ENCODE measurements at places on chromosomes 5 and 9. TPM values are rescaled to one million over a fixed set of nuclear protein-coding genes. Genes with fewer than 3 reads are reported as not detected.

DNA sequence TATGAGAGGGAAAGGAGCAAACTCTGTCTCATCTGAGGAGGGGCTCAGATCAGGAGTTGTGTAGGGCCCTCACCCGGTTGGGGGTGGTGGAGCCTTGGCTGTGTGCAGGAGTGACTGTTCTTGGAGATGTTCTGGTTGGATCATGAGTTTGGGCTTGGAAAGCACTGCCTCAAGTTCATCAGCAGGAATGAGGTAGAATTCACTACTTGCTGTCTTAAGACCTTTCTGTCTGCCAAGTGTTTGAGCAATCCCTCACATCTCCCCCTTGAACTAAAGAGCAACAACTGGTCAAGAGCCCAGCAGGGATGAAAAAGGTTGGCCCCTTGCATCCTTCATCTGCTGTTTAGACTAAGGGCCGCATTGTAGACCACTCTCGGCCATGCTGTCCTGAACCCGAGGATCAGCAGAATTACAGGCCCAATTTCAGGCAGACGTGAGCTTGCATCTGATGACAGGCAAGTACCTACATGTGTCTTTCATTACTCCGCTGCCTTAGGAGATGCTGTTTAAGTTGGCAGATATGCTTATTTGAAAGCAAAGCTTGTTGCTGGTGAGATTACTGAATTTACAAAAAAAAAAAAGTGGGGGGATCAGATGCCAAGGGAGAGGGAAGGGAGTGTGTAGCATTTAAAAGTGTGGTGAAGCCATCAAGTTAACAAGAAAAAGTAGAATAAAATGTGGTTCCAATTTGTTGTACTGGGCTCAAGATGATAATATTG lies 36.4 kb downstream of the PIK3R1 start:
- DNase-seq, result peak; percentile 36
- H3K27ac ChIP-seq, result peak overlapping the region; percentile 54
- H3K4me1 ChIP-seq, result peaks cover 44% of the 10 kb centered on the region
- no peak overlapping the region for H3K4me3 ChIP-seq

Gene LCN15
- total RNA-seq, result not detected

DNA sequence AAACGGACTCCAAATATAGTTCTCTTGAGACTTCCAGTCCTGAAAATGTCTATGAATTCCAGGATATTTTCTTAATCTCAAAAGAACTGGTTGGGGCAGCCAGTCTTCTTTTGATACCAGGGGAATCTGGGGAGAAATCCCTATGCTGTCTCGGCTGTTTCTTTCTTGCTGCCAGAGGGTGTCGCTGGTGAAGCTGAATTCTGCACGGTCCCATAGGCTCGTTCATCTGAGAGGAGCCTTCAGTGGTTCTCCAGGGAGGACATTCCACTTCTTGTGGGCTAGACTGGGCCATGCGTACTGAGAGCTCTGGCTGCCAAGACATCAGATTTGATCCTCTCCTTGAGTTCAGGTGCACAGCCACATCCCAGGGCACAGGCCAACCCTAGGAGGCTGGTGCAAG lies 155.0 kb upstream of the CLINT1 start:
- H3K4me1 ChIP-seq, result no peaks in the 10 kb centered on the region
- no peak overlapping the region for H3K27ac ChIP-seq
- no peaks in the 10 kb centered on the region for H3K36me3 ChIP-seq
- H3K27me3 ChIP-seq, result no peaks in the 10 kb centered on the region

- DNase-seq, result peak; percentile 51
- H3K27ac ChIP-seq, result no peak overlapping the region
- H3K27me3 ChIP-seq, result no peaks in the 10 kb centered on the region
- H3K4me1 ChIP-seq, result peaks cover 8% of the 10 kb centered on the region
- no peak overlapping the region for H3K4me3 ChIP-seq
- no peaks in the 10 kb centered on the region for H3K36me3 ChIP-seq
Observed at GRCh38 chr5:174999581-174999980, 275.2 kb downstream of the MSX2 start.

DNA sequence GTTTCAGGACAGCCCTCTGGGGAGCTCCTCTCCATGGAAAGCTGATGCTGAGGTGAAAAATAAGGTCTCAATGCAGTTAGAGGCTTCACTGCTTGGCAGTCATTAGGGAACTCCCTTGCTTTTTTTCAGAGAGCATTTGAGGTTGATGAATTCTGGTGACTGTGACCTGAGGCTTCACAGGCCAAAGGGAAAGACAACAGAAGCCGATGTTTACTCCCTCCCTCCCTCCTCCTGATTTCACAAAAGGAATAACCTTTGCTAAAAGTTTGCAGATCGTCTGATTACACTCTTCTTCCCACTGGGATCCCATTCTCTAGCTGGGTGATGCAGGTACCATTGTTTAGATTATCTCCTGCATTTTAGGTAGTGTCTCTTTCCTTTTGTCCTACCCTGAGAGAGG lies 329.4 kb downstream of the KIF4B start:
- no peak overlapping the region for H3K27ac ChIP-seq
- no peaks in the 10 kb centered on the region for H3K36me3 ChIP-seq
- DNase-seq, result no peak
- no peaks in the 10 kb centered on the region for H3K27me3 ChIP-seq
- H3K4me3 ChIP-seq, result no peak overlapping the region

Gene PCDHB14
- 4.2 TPM for total RNA-seq
